ENCODE measurements at places on chromosomes 12 and 14. TPM values are rescaled to one million over a fixed set of nuclear protein-coding genes. Genes with fewer than 3 reads are reported as not detected.

Gene LHX5
- not detected for total RNA-seq

Gene MAP3K9
- total RNA-seq, result 10.9 TPM

Gene WNT5B
- total RNA-seq, result not detected

Gene RD3L
- total RNA-seq, result not detected

Gene GPR68
- total RNA-seq, result not detected

Gene LAG3
- not detected for total RNA-seq

Gene C12orf54
- not detected for total RNA-seq

Gene OR10G2
- not detected for total RNA-seq

Gene NGB
- total RNA-seq, result 0.33 TPM

Gene FBXW8
- total RNA-seq, result 35.3 TPM

Gene MEG3
- total RNA-seq, result 150 TPM

Gene CLEC9A
- not detected for total RNA-seq

Gene PIWIL1
- total RNA-seq, result not detected

GRCh38 chr12:45232756-45233372 lies 17.0 kb downstream of the ANO6 start:
- DNase-seq, result peak; percentile 26

GRCh38 chr14:51681411-51681810 lies 29.7 kb downstream of the FRMD6 start:
- no peak for DNase-seq

DNA sequence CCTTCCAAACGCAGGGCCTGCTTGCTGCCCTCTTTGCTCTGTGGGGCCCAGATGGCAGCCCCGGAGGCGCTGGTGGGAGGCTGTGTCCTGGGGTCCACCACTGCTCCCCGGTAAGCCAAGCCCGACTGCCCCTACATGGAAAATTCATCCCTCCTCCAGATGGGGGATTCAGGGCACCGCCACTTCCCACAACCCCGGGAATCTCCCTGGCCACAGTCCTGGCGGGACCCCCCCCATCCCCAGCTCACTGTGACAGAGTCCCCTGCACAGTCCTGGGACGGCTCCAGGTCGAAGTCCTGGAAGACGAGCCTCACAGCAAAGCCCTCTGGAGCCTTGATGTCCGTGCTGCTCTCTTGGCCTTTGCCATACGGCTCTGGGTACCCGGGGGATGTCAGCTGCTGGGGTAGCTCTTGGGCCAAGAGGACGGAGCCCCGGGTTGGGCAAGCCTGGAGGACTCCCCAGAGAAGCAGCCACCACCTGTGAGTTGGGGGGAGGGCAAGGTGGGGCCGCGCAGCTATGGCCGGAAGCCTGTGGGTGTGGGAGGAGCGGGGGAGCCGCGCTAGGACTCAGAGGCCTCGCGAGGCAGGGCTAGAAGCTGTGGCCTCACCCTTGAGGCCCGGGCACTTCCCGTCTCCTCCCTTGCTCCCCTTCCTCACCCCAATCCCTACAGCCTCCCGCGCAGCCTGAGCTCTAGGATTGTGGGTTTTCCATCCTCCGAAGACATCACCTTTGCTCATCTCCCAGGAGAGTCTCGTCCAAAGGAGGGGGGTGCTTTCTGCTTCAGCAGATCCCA lies 815 bp downstream of the C1RL start:
- peak; percentile 85 for DNase-seq

- no peak for DNase-seq
These were observed 768.8 kb upstream of the NOVA1 start for GRCh38 chr14:27366596-27366995.

DNA sequence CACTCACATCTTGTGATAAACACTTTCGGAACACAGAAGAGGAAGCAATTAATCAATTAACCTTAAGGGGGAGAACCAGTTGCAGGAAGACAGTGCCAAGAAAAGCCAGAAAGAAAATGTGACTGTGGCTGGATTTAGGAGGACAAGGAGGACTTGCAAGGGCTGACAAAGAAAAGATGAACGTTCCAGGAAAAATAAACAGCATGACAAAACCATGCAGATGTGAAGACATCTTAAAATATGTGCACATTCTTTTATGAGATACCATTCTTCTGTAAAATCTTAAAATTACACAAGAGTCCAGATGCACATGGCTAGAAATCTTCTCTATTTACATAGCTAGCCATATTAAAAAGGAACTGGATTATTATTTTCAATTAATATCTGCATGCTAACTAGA lies 33.4 kb downstream of the KITLG start:
- no peak for DNase-seq

DNA sequence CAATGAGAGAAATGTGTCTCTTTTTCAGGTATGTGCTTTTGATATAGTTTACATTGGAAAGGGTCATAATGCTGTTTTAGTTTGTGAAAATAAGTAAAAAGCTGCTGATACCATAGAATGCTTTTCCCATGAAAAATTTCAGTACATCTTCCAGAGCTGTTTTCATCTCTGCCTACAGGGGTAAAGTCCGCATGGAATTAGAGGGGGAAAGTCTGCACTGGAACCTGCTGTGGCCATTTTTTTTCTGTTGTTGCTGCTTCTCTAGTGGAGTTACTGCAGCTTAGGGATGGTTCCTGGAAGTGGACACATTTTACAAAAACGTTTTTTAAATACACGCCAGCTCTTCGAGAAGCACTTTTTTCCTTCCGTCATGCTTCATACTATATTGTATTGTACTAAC lies 81.3 kb downstream of the VEZT start:
- DNase-seq, result no peak

DNA sequence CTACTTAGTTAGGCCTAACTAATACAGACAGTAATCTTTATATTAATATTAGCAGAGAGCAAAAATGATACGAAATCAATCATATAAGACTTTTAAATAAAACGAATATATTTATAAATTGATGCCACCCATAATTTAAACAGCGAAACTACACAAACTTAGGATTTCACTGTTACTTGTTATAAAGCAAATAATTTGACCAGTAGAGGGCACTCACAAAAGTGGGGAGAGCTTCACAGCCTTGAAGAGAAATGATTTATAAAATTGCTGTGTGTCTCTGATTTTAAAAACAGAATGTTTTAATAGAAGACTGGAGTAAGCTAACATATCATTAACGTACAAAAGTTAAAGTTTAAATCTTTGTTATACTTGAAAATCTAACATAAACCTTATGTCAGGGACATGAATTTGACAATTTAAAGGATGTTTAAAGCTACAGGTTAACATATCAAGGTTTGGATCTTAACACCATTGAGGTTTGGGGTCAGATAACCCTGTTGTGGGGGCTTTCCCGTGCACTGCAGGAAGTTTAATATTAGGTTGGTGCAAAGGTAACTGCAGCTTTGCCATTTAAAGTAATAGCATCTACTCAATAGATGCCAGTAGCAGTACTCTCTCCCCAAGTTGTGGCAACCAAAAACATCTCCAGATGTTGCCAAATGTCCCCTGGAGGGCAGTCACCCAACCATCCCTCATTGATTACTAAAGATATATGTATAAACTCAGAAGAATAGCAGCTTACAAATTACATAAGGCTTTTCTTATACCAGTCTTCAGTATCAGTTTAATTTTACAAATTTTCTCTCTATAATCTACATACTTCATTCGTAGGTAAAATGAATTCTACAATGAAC lies 9.3 kb downstream of the KRAS start:
- DNase-seq, result no peak

DNA sequence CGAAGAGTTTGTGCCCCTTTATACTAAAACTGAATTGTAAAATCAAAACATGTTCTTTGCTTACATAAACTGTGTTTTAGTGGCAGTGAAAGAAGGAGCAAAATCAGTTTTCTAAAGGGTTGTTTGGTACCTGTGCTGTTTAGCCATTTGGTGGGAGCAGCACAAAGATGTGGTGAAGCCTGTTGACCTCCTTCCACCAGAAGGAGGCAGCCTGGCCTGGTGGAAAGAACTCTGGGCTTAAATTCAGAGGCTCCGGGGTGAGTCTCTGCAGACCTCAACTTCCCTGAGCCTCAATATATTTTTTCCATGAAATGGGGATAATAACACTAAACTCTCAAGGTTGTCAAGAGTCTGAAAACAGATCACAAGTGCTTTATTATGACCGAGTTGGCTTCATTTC lies 502.5 kb downstream of the VRK1 start:
- DNase-seq, result no peak

DNA sequence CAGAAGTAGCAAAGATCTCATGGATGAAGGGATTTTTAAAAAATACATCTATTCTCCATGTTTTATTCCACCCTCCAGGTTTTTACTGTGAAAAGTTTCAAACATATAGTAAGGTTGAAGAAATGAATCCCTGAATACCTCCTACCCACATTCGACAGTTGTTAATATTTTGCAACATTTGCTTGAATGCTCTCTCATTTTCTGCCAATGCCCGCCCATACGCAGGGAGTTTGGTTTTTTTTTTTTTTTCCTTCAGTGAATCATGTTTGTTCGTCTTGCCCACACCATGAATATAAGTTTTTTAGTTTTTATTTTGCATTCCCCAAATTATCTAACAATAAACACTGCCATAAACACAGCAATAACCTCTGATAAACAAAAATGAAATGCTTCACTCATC lies 82.9 kb downstream of the MAP1LC3B2 start:
- DNase-seq, result no peak

DNA sequence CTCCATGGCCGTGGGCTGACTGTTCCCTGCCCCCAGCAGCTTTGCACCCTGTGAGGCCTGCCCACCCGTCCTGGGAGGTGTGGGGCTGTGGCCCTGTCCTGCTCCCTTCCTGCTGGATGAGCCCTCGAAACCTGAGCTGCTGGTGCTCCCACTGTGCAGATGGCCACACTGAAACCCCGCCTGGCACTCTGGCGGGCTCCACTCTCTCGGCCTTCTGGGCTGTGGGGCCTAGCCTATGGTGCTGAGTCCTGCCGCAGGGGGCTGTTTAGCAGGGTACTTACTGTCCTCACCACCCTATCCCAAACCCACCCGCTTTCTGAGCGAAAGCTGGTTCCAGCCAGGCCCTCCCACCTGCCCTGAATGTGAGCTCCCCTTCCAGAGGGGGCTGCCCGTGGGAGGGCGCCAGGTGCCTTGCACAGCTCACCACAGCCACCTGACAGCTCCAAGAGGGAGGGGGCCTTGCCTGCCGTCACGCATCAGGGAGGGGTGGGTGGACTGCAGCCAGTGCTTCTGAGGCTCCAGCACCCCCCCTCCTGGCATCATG lies 7.3 kb downstream of the SLC25A47 start:
- DNase-seq, result no peak

GRCh38 chr12:128867466-128867865 lies 14.2 kb downstream of the GLT1D1 start:
- no peak for DNase-seq

- DNase-seq, result no peak
These were observed 116.2 kb downstream of the DIP2B start for GRCh38 chr12:50620978-50621360.

DNA sequence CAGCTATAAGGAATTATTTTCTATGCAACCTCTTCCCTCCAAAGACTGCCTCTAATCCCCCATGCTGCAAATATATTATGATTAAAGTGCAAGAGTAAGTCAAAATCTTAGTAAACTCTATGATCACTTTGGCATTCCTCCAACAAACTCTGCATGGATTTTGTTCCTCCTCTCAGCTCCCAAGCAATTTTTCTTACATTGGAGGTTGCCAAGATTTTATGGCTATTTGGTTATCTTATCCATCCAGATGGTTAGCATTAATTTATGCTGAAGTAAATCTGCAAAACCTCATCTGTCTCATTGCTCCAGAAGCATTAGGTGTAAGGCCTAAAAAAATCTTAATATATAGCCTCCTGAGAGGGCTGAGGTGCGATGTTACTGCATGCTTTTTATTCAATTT lies 228.1 kb downstream of the CHST11 start:
- DNase-seq, result no peak

DNA sequence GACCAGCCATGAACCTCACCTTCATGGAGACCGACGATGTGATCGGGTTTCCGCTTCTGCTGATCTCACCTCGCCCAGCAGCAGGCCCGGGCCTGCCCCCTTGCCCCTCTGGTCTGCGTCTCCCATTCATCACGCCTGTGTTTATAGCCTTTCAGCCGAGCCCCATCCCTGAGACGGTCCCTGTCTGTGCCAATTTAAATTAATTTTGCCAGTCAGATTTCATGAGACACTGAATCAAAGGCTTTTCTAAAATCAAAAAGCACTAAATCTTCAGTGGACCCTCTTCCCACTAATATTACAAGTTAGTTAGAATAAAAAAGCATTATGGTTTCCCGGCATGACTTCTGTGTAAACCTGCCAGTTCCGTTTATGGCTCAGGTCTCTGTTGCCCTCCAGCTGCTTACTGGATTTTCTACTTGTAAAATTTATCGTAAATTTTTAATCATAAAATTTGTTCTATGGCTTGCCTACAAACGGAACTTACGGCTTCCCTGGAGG lies 155.9 kb downstream of the ESRRB start:
- DNase-seq, result no peak

DNA sequence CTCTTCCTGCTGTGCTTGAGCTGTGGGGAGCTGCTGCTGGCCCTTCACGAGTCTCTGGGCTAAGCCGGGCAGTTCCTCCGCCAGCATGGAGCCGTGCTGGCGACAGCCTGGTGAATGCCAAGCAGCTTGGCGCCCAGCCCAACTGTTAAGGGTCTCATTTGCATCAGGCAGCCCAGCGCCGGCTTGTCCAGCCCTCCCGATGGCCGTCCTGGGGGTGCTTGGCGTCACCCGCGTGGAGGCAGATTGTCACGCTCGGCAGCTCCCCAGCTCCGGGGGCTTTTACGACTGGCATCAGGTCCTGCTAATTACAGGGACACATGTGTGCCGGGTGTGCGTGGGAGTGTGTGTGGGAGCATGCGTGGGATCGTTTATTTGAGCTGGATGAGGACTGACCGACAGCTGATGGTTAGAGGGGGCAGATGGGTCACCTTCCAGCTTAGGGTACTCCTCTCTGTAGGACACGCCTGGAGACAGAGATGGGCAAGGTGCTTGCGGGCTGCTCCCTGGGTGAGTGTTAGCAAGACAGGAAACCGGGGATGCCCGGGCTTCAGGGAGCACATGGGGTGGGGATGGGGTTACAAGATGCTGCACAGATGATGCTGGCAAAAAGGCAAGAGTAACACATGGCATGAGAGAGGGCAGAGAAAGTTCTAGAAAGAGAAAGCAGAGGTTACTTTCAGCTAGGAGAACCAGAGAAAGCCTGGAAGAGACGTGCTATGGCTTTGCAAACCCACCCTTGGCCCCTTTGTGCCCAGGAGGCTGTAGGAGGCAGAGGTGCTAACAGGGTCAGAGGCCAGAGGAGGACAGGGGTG lies 64.1 kb downstream of the KIF26A start:
- peak; percentile 75 for DNase-seq

- no peak for DNase-seq
These were observed 106.6 kb upstream of the NCOR2 start for GRCh38 chr12:124673801-124674617.

- no peak for DNase-seq
These were observed 97.1 kb upstream of the PRICKLE1 start for GRCh38 chr12:42686514-42687172.

GRCh38 chr14:72243309-72244293 lies 311.4 kb downstream of the RGS6 start:
- DNase-seq, result no peak

All from body of pancreas (tissue), 4 donors.